CD8-positive, alpha-beta memory T cell (primary cell): ENCODE measurements at places on chromosomes 13 and 19. TPM values are rescaled to one million over a fixed set of nuclear protein-coding genes. Genes with fewer than 3 reads are reported as not detected.

Gene ETHE1
- 34.4 TPM for total RNA-seq

GRCh38 chr13:79516595-79516994 lies 35.6 kb downstream of the NDFIP2 start:
- no peaks in the 10 kb centered on the region for H3K36me3 ChIP-seq
- no peak overlapping the region for H3K27ac ChIP-seq
- H3K27me3 ChIP-seq, result no peaks in the 10 kb centered on the region

DNA sequence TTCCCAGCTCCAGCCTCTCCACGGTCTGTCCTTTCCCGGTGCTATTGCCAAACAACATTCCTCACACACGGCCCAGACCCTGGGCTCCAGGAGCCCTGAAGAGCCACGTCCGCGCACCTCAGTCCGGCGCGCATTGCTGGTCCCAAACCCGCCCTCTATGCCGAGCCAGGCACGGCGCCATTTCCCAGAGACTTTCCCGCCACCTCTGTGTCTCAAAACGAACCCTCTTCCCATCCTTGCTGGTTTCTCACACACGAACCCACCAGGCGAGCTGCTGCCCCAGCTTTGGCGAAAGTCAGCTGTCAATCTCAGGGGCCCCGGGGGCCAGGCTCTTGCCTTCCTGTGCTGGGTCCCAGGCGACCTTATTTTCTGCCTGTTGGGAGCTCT lies 28.0 kb upstream of the F7 start:
- H3K4me1 ChIP-seq, result no peaks in the 10 kb centered on the region
- DNase-seq, result no peak
- no peak overlapping the region for H3K27ac ChIP-seq

Gene C5AR2
- 0.22 TPM for total RNA-seq

Gene ZSCAN4
- not detected for total RNA-seq

- H3K4me1 ChIP-seq, result peaks cover 11% of the 10 kb centered on the region
- DNase-seq, result no peak
- H3K27me3 ChIP-seq, result no peaks in the 10 kb centered on the region
- H3K27ac ChIP-seq, result no peak overlapping the region
- H3K36me3 ChIP-seq, result no peaks in the 10 kb centered on the region
- H3K4me3 ChIP-seq, result no peak overlapping the region
Observed at GRCh38 chr13:51619614-51620013, 35.4 kb downstream of the WDFY2 start.

Gene ZNF561
- total RNA-seq, result 43.5 TPM

Gene C1QTNF9B
- total RNA-seq, result not detected

GRCh38 chr19:21314676-21315075 lies 14.5 kb downstream of the ZNF708 start:
- H3K4me3 ChIP-seq, result no peak overlapping the region
- peaks cover 6% of the 10 kb centered on the region for H3K36me3 ChIP-seq
- DNase-seq, result no peak
- no peaks in the 10 kb centered on the region for H3K27me3 ChIP-seq
- H3K27ac ChIP-seq, result no peak overlapping the region
- H3K4me1 ChIP-seq, result peaks cover 6% of the 10 kb centered on the region

Gene ZNF784
- total RNA-seq, result 2.6 TPM

DNA sequence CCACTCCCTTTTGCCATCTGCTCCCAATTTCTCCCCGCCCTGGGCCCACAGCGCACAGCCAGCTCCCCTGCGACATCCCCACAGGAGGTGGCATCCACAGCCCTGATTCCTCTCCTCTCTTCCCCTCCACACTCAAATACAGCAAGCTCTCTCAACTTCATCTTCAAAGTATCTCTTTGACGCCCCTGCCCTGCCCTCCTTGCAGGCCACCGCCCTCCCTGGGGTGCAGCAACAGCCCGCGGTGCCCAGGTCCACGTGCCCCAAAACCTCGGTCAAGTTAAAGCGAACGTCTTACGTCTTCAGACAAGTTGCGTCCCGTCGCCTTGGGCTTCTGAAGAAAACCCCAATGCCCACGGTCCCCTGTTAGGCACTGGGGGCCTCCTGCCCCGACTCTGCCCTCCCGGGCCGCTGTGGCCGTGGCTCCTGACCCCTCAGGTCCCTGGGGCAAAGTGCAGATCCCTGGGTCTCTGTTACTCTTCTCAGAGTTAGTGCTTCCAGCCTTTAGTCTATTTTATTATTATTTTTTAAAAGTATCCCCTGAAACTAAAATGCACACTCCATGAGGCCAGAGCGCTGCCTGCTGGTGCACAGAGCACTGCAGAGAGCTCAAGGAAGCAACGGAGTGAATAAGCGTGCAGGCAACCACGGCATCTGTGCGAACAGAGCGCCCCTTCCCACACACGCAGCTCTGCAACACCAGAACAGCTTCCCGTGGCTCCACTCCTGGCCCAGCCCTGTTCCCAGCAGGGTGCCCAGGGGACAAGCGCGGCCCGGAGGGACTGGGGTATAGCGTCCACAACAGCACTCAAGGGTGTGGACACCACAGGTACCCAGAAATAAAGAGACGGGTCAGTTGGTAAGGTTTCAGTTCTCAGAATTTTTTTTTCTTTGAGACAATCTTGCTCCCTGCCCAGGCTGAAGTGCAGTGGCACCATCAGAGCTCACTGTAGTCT lies 26.4 kb downstream of the IL17D start:
- no peak for DNase-seq
- H3K27ac ChIP-seq, result no peak overlapping the region
- H3K27me3 ChIP-seq, result no peaks in the 10 kb centered on the region
- H3K4me3 ChIP-seq, result no peak overlapping the region
- no peaks in the 10 kb centered on the region for H3K4me1 ChIP-seq
- H3K36me3 ChIP-seq, result no peaks in the 10 kb centered on the region

DNA sequence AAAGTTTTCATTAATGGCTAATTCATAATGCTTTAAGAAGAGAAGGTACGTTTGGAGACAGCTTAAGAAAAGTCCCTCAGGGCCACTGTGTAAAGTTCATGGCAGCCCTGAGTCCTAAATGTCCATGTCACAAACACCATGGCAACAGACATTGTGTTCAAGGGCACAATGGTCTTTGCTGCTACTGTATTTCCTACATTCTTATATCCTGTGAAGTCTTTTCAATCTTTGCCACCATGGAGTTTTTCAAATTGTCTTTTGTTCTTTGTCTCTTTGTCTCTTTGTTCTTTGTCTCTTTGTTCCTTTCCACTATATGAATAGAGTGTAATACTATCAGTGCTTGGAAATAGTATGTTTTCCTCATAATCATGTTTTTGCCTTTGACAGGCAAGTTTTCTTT lies 178.8 kb downstream of the VWA8 start:
- H3K27ac ChIP-seq, result no peak overlapping the region
- DNase-seq, result no peak
- no peaks in the 10 kb centered on the region for H3K36me3 ChIP-seq
- H3K4me1 ChIP-seq, result no peaks in the 10 kb centered on the region
- H3K27me3 ChIP-seq, result no peaks in the 10 kb centered on the region

GRCh38 chr13:48302871-48303358 lies 636 bp upstream of the RB1 start:
- peak overlapping the region; percentile 99 for H3K27ac ChIP-seq
- H3K36me3 ChIP-seq, result no peaks in the 10 kb centered on the region
- H3K4me3 ChIP-seq, result peak overlapping the region; percentile 66
- H3K27me3 ChIP-seq, result no peaks in the 10 kb centered on the region

- no peak overlapping the region for H3K27ac ChIP-seq
- H3K36me3 ChIP-seq, result no peaks in the 10 kb centered on the region
Observed at GRCh38 chr13:36163809-36164308, 32.7 kb upstream of the DCLK1 start.

Gene AMER2
- not detected for total RNA-seq

DNA sequence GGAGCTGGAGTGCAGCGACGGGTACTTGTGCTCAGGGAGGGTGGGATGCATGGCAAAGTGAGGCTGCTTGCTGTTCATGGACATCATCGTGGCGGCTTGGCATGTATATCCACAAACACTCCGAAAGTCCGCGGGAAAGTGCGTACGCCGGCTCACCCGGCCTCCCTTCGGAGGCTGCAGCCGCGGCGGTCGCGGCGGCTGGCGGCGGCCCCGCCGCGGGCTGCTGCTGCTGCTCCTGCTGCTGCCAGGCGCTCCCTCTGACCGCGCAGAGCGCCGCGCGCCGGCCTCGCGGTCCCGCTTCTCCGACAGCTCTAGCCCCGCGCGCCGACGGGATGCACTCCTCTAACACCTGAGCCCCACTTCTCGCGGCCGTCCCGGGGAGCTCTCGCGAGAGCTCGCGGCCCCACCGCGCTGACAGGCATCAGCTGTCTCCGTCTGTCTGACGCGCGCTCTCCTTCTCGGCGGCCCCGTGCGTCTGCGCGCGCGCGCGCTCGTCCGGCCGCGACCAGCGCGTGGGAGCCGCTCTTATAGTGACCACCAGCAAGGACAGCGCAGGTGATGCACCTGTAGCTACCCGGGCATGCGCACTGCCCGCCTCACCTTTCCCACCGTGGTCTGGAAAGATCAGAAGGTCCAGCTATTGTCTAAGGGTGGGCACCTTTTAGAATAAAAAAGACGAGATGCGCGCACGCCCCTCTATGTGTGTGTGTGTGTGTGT lies at the start of gene POU4F1:
Gene POU4F1, minus strand, starts transcription at position 313 of the 718 bp plus-strand sequence. Its CDS starts 226 bp downstream, at position 87.
- H3K27ac ChIP-seq, result no peak within 1 kb of the TSS
- H3K27me3 ChIP-seq, result peaks cover 91% of the 10 kb centered on the region
- no peaks in the 10 kb centered on the region for H3K36me3 ChIP-seq
- DNase-seq, result peak; percentile 67
- peak within 1 kb of the TSS; percentile 41 for H3K4me3 ChIP-seq

Gene TLE2
- total RNA-seq, result 5.3 TPM
